Daoy (cell line): ENCODE measurements at places on chromosomes 4 and X. TPM values are rescaled to one million over a fixed set of nuclear protein-coding genes. Genes with fewer than 3 reads are reported as not detected.
A peak's percentile ranks its signal among the peaks of the same experiment; 100 is the strongest.

DNA sequence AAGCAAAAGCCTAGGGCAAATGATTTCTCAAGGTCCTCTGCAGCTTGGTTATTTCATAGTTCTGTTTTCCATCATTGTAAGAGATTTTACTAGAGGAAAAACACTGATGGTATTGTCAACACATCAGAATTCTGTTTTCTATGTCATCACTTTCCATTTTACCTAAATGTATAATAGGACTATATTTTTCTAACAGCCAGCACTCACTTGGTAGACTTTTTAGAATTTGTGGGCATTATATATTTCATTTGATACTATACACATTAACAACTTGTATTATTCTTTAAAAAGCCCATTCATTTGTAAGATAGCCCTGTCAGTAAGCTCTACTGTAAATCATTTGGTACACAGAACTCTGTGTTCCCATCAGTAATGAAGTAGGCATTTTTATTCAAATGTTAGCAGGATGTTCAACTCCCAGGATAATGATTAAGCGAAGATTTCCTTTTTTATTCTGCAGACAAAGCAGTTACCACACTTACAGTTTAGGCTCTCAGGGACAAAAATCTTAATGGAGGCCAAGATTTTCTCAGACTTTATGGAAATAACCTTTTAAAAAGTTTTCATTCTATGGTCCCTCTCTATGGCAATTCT, 143.6 kb upstream of the TEX13C start:
- DNase-seq: no peak

DNA sequence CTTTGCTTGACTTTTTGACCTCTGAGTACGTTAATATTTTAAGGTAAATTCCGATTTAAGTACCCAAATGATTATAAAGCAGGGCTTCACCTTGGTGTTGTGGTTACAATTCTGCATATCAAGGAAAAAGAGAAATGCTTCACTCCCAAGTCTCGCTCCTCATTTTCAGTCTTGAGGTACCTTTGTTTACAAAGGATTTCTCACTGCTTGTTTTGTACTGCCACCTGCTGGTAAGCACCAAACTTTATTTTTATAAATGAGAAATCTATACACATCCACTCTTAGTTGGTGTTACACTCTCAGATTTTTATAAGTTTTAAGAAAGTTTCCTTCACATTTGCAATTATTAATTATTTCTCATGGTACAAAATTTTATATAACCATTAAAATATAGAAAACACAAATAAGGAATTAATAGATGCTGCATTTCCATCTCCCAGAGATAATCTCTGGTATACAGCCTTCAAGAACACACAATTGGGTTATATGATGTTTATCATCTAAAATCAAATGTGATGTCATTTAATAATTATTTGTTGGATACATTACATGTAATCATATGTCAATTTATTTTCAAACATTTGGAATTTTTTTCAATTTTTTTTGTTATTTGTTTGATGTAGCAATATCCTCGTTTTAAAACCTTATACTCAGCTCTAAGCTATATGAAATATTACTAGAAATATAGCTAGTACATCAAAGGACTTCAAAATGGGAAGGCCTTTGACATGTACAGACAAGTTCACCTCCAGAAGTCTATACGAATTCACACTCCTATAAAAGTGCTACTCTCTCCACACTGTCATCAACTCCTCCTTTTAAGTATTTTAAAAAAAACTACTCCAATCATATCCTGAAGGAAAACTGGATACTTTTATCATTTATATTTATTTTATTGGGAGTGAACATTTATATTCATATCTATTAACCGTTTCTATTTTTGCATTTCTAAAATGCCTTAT, 179.9 kb downstream of the KCNIP4 start:
- DNase-seq: peak; percentile 10

DNA sequence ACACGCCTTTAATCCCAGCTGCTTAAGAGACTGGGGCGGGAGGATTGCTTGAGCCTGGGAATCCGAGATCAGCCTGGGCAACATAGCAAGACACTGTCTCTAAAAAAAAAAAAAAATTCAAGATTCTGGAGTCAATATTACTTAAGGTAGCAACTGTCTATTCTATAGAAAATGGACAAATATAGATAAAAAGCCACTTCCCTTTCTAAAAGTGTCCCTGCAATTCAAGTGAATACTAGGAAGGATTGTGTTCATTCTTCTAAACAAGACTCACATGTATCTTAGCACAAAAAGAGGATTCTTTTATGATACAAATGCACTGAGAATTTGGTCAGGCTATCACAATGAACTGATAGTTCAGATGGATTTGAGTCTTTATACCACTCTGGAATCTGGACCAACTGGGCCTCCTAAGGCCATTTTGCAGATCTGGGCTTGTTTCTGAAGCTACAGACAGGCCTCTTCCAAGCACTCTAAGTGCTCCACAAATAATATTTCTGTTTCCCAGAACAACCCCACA, 7.0 kb downstream of the PKD2 start:
- no peak for DNase-seq

GRCh38 chr4:147480891-147481576, at the start of gene EDNRA:
EDNRA (plus strand) TSS chr4:147481097; CDS start chr4:147485682, 4,585 bp downstream.
- DNase-seq: no peak

DNA sequence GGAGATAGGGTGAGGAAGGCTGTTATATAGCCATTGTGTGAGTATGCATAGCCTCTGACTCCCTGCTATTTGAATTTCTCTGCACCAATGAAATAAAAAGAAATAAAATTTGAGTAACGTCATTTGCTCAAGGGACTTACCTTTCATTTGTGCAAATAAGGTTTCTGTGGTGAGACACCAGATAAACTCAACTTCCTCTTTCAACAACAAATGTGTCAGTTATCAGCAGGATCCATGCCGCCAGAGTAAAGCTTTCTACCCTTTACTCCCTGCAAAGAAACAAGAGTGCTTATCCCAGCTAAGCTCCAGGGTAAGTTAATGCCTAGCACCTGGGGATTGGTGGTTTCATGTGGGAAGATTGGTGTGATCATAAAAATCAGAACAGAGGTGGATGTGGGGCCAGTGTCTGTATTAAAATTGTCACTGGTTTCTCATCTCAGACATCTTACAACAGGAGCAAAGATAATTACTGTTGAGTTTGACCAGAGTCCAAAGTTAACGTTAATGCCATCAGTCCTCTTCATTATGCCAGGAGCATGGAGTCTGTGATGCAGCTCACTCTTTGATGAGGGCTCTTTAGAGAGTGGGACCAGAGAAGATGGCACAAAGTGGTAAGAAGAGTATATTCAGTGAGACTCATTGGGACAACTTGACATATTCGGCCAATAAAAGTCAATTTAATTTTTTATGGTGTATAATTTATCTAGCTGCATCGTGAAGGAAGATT, at the start of gene P2RY10:
Gene P2RY10 (plus strand): TSS at position 206 of the 727 bp plus-strand sequence. CDS start 15,130 bp downstream, outside the sequence.
- DNase-seq: no peak

- DNase-seq: no peak
Measured at GRCh38 chr4:167290678-167291077, 56.4 kb upstream of the SPOCK3 start.

Gene BANK1
- total RNA-seq: 0.03 TPM in 1 of 2 replicates, not detected in the other

DNA sequence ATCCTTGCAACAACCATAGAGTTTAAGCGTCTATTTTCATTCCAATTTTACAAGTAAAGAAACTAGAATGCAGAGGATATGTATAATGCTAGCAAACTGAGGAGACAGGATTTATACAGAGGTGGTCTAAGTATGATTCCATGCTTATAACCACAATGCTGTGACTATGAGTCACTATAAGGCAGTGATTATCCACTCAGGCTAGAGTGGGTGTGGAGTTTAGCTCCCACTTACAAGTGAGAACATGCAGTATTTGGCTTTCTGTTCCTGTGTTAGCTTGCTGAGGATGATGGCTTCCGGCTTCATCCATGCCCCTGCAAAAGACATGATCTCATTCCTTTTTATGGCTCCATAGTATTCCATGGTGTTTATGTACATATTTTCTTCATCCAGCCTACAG, 41.6 kb upstream of the EDA2R start:
- no peak for DNase-seq

Gene NEIL3
- total RNA-seq: 11.3 and 14.5 TPM in 2 replicates

Gene SAGE1
- not detected in 2 replicates for total RNA-seq

Gene MAB21L2
- 0.71 and 2.6 TPM in 2 replicates for total RNA-seq

GRCh38 chrX:149491812-149492211, 13.3 kb downstream of the IDS start:
- no peak for DNase-seq

Gene MAGEA2B
- 45.1 and 48.6 TPM in 2 replicates for total RNA-seq

Gene TSPAN6
- total RNA-seq: 36.3 and 39.1 TPM in 2 replicates

Gene MOB1B
- 3.0 and 5.0 TPM in 2 replicates for total RNA-seq

DNA sequence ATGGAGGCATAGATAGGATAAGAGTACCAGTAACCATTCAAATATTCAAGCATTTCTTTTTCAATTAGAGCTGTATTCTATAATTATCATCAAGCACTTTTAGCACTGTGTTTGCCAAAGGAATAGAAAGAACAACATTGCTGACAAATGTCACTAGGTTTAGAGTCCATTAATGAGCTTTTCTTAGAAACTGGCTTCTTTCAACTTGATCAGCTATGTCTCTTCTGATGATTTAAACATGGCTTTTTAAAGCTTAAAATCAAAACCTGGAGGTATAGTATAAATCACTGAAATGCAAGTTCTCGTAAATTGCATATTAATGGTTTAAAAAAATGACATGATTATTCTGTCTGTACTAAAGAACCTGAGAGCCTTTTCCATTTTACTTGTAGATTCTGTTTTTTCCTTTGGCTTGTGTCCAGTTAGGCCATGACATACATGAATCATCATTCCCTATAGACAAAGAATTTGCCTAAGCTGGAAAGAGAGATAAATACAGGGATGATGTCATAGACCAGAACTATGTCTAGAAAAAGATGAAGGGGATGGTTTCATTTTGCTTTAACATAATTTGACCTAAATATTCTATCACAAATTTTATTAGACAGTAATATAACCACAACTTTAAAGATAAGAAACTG, 340.1 kb upstream of the CTSO start:
- DNase-seq: peak; percentile 57

DNA sequence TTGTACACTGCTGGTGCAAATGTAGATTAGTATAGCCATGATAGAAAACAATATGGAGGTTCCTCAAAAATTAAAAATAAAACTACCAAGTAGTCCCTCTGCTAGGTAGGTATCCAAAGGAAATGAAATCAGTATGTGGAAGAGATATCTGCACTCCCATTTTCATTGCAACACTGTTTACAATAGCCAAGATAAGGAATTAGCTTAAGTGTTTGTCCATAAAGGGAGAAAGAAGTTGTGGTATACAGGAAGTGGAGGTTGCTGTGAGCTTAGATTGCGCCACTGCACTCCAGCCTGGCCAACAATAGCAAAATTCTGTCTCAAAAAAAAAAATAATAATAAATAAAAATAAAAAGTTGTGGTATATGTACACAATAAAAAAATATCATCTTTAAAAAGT, 325.0 kb upstream of the EMCN start:
- no peak for DNase-seq

Gene TEX13D
- total RNA-seq: not detected in 2 replicates
